ENCODE measurements at places on chromosomes 6 and 20. TPM values are rescaled to one million over a fixed set of nuclear protein-coding genes. Genes with fewer than 3 reads are reported as not detected.

DNA sequence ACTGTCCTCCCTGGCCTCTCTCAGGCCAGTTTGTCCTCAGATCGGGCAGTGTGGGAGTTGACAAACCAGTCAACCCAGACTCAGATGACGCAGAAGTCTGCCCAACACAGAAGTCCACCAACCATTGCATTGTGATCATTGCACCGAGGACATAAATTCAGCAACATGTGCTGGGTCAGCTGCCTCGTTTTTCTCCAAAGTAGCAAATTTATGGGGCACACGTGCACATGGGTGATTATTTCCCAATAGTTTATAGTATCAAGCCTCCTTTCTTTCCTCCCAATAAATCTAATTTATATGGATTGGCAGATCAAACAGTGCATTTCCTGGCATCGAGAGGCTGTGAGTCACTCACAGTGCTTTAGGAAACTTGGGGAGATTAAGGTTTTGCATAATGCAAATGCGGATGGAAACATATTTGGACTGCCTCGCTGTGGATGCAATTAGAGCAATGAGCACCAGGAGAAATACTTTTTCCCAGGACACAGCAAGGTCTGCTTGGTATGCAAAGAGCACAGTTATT lies 413.7 kb upstream of the SULF2 start:
- H3K4me1 ChIP-seq, result peaks cover 38% of the 10 kb centered on the region
- H3K27me3 ChIP-seq, result no peaks in the 10 kb centered on the region
- no peak overlapping the region for H3K4me3 ChIP-seq
- DNase-seq, result no peak

SAYSD1 gene
- total RNA-seq, result 14.2 TPM

GRCh38 chr6:152026291-152026690 lies 218.8 kb downstream of the ESR1 start:
- H3K27me3 ChIP-seq, result no peaks in the 10 kb centered on the region
- no peaks in the 10 kb centered on the region for H3K36me3 ChIP-seq
- H3K4me1 ChIP-seq, result no peaks in the 10 kb centered on the region

GRCh38 chr20:24699321-24700165 lies 230.1 kb downstream of the SYNDIG1 start:
- H3K27me3 ChIP-seq, result peaks cover 26% of the 10 kb centered on the region
- no peak overlapping the region for H3K27ac ChIP-seq
- DNase-seq, result peak; percentile 31
- no peaks in the 10 kb centered on the region for H3K36me3 ChIP-seq

GRCh38 chr20:32045999-32046398 lies 6.0 kb upstream of the HCK start:
- no peaks in the 10 kb centered on the region for H3K36me3 ChIP-seq
- H3K4me1 ChIP-seq, result no peaks in the 10 kb centered on the region
- H3K27me3 ChIP-seq, result peaks cover 76% of the 10 kb centered on the region

- no peaks in the 10 kb centered on the region for H3K4me1 ChIP-seq
- H3K4me3 ChIP-seq, result no peak overlapping the region
- H3K27me3 ChIP-seq, result peaks cover 2% of the 10 kb centered on the region
- H3K27ac ChIP-seq, result no peak overlapping the region
Observed at GRCh38 chr6:170042123-170042522, 248.8 kb downstream of the DLL1 start.

GRCh38 chr20:44517454-44517853 lies 4.4 kb downstream of the SERINC3 start:
- DNase-seq, result no peak
- H3K4me1 ChIP-seq, result peaks cover 28% of the 10 kb centered on the region
- no peaks in the 10 kb centered on the region for H3K27me3 ChIP-seq
- peaks cover 5% of the 10 kb centered on the region for H3K36me3 ChIP-seq
- H3K4me3 ChIP-seq, result no peak overlapping the region

KCNG1 gene
- 44.2 TPM for total RNA-seq

- peaks cover 12% of the 10 kb centered on the region for H3K27me3 ChIP-seq
- H3K4me1 ChIP-seq, result no peaks in the 10 kb centered on the region
- no peak overlapping the region for H3K27ac ChIP-seq
- H3K4me3 ChIP-seq, result no peak overlapping the region
- DNase-seq, result no peak
- H3K36me3 ChIP-seq, result no peaks in the 10 kb centered on the region
Observed at GRCh38 chr20:48069596-48069995, 284.3 kb upstream of the SULF2 start.

GGTLC1 gene
- not detected for total RNA-seq

ABHD16B gene
- not detected for total RNA-seq

KCNK16 gene
- total RNA-seq, result not detected

All from mesothelial cell of epicardium (in vitro differentiated cells).